CD4-positive, alpha-beta T cell treated with Interleukin-6 for 4 hours (primary cell): ENCODE measurements at places on chromosomes 5 and 9.

DNA sequence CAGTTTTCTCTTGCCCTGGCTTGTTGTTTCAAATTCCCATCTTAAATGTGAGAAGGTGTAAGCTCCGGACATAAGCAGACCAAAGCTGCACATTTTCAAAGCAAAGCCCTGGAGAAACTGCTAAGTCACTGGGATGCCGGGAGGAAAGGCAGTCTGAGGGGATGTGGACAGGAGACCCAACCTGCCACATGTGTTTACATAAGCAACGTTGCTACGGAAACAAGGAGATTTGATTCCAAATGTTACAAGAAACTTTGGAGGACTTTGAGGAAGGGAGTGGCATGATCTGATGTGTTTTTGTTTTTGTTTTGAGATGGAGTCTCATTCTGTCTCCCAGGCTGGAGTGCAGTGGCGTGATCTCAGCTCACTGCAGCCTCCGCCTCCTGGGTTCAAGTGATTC, 25.7 kb upstream of the INSYN2B start:
- no peak for DNase-seq

- no peak for DNase-seq
Measured at GRCh38 chr9:127202461-127203169, 62.0 kb upstream of the GARNL3 start.

- DNase-seq = no peak
Measured at GRCh38 chr9:80552931-80553330, 981.2 kb downstream of the TLE4 start.

DNA sequence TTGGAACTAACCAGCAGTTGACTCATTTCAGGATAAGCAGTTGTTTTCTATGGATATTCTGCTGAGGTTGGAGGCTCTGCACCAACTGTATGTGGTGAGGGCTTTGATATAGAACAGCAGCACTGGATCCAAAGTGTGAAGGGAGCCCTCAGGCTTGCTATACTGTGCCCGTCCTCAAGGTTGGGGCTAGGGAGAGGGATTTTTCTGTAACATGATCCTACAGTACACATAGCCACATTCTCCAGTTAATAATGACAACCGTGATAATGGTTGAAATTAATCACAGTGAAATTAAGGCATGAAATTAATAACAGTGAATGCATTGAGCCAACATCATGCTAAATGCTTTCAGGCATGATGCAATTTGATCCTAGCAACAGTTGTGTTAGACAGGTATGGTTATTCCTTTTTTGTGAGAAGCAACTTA, 36.7 kb downstream of the ARHGAP26 start:
- no peak for DNase-seq

GRCh38 chr9:118883411-118883810, 485.8 kb downstream of the BRINP1 start:
- no peak for DNase-seq
